HepG2 (cell line): ENCODE measurements at places on chromosomes 1 and 21. TPM values are rescaled to one million over a fixed set of nuclear protein-coding genes. Genes with fewer than 3 reads are reported as not detected.
A peak's percentile ranks its signal among the peaks of the same experiment; 100 is the strongest.

AADACL3 gene
- total RNA-seq: not detected in 2 replicates

- DNase-seq: no peak
These were observed 63.7 kb downstream of the RNASEL start for GRCh38 chr1:182525342-182525741.

- DNase-seq: no peak
These were observed 58.0 kb downstream of the CLIC4 start for GRCh38 chr1:24803220-24803619.

DNA sequence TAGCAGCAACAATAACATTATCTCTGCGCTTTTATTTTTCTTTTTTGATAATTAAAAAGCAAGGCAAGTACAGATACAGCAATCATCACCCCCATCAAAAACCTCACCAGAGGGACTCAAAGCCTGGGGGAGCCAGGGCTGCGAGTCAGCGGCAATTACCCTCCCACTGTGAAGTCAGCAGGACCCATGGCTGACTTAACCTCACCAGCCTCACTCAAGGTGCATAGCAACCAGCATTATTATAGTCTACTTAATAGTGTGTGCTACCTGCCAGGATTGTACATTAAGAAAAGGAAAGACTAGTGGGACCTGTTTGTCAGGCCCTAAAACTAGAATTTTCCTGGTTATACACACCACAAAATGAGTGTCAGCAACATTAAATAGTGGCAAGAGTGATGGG, 28.9 kb upstream of the SERBP1 start:
- no peak for DNase-seq

- DNase-seq: no peak
These were observed 189.0 kb downstream of the CENPF start for GRCh38 chr1:214791961-214792360.

- no peak for DNase-seq
These were observed 11.1 kb upstream of the TRIM63 start for GRCh38 chr1:26078286-26079177.

PTPRF gene
- total RNA-seq: 47.3 and 55.9 TPM in 2 replicates

DNA sequence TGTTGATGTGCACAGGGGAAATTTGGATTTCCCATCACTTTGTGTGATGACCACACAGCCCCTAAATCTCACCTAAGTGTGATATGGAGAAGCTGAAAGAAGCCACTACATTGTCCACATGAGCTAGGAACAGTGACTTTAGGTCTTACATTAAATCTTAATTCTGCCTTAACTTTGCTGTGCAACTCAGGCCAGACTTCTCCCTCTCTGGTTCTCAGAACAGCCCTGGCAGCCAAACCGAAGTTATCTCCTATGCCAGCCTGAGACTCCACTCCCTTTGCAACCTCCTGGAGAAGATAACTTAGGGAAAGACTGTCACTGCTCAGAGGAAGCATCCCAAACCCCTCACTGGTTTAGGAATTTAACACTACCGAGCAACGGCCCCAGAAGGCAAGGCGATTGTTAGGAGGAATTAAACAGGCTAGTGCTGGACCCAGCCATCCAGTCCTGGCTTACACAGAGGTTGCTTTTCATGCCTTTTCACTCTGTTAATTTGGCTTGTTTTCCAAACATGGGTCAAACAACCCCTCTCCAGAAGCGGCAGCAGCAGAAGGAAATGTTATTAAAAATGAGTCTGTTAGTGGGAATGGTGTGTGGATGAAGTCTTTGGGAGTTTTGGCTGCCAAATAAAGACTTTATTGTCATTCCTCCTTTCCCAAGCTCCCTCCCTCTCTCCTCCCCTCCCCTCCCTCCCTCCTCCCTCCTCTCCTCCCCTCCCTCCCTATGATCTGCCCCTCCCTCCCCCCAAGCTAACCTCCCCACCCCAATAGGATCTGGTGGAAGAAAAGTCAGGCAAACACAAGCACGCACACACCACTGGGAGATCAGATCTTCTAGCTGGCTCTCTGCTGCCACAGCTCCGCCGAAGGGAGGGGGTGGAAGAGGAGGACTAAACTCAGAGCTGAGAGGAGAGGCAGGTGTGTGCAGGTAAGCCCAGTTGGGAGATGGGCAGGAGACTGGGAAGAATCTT, at the start of gene PRELP:
Gene PRELP, plus strand, starts transcription at position 795 of the 970 bp plus-strand sequence. CDS start 7,379 bp downstream, outside the sequence.
- no peak for DNase-seq

- no peak for DNase-seq
These were observed 16.5 kb upstream of the PSMB2 start for GRCh38 chr1:35657851-35658250.

- no peak for DNase-seq
These were observed 2.4 kb upstream of the TMEM52 start for GRCh38 chr1:1921459-1921862.

DNA sequence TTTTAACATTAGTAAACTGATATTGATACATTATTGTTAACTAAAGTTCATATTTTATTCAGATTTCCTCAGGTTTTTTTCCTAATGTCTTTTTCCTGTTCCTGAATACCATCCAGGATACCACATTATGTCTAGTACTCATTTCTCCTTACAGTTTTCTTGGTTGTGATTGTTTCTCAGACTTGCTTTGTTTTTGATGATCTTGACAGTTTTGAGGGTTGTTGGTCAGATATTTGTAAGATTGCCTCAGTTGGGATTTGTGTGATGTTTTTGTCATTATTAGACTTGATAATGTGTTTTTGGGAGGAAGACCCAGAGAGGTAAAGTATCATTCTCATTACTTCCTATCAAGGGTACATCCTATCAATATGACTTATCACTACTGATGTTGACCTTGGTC, 19.5 kb downstream of the EPB41 start:
- DNase-seq: no peak

GPR52 gene
- total RNA-seq: 1.5 TPM in 1 of 2 replicates, not detected in the other

HSPG2 gene
- 5.6 and 9.1 TPM in 2 replicates for total RNA-seq

GRCh38 chr1:21106709-21107108, 70.0 kb downstream of the EIF4G3 start:
- no peak for DNase-seq

WNT9A gene
- total RNA-seq: 0.04 TPM in 2 replicates

DNA sequence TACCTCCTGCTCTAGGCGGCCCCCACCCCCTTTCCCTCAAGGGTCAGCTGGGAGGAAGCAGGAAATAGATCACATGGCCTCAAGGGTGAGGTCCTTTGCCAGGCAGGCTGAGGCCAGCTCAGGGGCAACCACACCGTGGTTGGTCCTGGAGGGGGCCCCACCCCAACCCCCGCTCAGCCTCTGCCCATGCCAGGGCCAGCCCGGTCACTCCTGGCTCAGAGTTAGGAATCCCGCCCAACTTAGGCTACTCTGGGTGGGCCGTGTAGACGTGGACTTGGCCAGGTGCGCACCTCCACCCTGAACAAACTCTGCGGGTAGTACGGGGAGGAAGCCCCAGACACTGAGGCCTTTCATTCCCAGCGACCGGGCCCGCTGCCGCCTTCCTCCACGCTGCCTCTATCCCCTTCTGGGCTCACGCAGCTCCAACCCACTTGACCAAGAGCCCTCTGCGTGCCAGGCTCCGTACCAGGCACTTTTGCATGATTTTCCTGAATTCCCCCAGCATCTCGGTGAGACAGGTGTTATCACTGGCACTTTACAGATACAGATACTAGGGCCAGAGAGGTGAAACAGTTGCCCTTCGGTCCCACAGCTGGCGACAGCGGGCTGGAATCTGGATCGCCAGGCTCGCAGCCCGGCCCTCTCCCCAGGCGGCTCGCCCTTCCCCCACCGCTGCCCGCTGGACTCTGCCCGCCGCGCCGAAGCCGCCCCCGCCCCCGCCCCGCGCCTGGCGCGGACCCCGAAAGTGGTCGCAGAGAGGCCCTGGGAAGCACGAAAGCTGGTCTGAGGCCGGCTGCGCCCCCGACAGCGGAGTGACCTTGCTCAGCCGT, 769 bp downstream of the GALE start:
- DNase-seq: peak; percentile 61

DNA sequence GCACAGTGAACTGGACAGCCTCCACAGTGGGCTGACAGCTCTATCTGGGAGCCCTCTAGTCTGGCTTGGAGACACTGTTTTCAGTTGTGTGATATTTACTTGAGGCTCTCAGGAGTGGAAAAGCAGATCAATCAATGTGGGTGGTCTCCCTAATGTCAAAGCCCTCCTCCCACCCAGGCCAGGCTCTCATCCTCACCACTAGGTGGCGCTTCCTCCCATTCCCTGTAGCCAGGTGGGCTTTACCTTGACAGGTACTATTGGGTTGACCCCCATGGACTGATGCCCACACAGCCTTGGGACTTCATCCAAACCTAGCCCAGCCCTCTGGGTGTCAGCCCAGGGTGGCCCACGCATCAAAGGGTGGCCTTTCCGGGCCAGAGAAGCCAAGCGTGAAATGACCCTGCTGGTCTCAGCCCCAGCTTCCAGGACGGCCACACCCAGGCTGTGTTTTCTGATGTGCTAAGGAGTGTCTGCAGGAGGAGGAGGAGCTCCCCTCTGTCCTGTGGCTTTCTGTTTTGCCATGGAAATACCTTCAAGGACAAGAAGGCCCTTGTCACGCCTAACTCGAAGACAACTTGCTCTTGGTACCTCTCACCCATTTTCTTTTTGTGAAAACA, 54.0 kb downstream of the CLIC6 start:
- DNase-seq: no peak

- no peak for DNase-seq
These were observed 77.5 kb downstream of the MAST2 start for GRCh38 chr1:45880930-45881329.

CELA2A gene
- total RNA-seq: not detected in 2 replicates

- no peak for DNase-seq
These were observed 82.0 kb upstream of the HIVEP3 start for GRCh38 chr1:42000766-42001165.

USH2A gene
- total RNA-seq: 0.01 and 0.02 TPM in 2 replicates

- DNase-seq: peak; percentile 40
These were observed 101.8 kb downstream of the PRDM16 start for GRCh38 chr1:3170561-3171453.

- DNase-seq: no peak
These were observed 136.7 kb downstream of the FCRL5 start for GRCh38 chr1:157415661-157416060.

LCE2A gene
- not detected in 2 replicates for total RNA-seq

DNA sequence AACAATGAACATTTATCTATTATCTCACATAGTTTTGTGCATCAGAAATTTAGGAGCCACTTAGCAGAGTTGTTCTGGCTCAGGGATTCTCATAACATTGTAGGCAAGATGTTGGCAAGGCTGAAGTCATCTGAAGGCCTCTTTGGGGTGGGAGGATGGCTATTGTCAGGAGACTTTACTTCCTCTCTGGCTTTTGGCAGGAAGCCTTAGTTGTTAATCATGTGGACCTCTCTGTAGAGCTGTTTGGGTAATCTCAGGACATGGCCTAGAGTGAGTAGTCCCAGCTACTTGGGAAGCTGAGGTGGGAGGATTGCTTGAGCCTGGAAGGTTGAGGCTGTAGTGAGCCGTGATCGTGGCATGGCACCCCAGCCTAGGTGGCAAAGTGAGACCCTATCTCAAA, 40.2 kb downstream of the RASAL2 start:
- DNase-seq: no peak

GRCh38 chr21:36104317-36105300, 30.3 kb upstream of the CBR3 start:
- no peak for DNase-seq

DNA sequence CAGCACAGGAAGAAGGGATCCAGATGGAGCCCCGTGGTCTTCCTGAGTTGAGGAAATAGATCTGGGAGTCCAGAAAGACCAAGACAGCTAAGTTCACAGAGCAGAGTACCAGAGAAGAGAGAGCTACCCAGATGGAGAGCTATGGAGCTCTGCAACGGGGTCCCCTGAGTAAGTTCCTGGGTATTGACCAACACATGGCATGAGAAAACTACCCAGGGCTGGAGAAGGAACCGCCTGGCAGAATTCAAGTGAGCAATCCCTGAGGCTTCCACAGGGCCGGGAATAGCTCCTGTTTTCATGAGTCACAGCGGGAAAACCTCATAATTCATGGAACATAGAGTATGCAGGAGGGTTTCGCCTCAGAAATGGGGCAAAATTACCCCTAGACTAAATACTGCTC, 19.7 kb downstream of the STPG1 start:
- DNase-seq: no peak

- no peak for DNase-seq
These were observed 18.4 kb downstream of the VANGL1 start for GRCh38 chr1:115660151-115660550.

OR2G6 gene
- not detected in 2 replicates for total RNA-seq

DNA sequence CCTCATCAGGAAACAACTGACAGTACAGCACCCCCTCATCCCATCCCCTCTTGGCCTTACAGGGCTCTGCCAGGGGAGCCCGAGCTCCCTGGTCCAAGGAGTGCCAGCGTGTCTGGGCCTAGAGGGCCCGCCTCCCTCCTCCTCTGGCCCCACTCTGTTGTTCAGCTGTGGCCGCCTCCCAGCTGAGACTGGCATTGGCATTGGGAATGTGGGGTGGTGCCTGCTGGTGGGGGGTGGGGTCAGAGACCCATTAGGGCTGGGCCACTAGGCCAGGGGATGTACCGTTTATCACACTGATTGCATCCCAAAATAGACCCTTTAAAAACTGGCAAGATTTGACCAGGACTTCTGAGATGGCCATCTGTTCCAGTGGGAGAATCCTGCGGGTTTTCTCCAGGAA, 1.4 kb downstream of the LDLRAP1 start:
- no peak for DNase-seq

AMY1B gene
- total RNA-seq: not detected in 2 replicates

DNA sequence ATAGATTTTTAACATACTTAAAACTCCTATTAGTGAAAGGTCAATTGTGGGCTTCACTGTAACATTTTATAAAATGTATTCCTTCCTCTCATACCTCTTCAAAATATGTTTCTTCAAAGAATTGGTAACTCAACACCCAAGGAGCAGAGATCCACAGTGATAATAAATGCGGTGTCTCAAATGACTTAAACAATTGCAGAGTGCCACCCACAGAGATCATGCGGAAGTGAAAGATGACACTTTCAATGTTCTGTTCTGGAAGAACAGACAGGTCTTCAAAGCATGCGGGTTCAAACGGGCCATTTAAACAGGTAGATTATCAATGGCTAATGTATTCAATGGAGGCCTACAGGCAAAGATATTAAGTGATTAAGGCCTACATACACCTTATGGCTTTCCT, 157.0 kb upstream of the GREM2 start:
- no peak for DNase-seq

PGBD5 gene
- total RNA-seq: 0.13 TPM in 2 replicates

- peak; percentile 58 for DNase-seq
These were observed 23.9 kb downstream of the DNAJC8 start for GRCh38 chr1:28208818-28209441.

MIXL1 gene
- total RNA-seq: 7.6 and 8.6 TPM in 2 replicates
